Activated B cell treated with CpG ODN at 0.5 μM for 24 hours (primary cell): ENCODE measurements at places on chromosomes 11 and 22. TPM values are rescaled to one million over a fixed set of nuclear protein-coding genes. Genes with fewer than 3 reads are reported as not detected.

The OTOG gene
- total RNA-seq, result not detected in 2 replicates

The PGA3 gene
- total RNA-seq, result not detected in 2 replicates

The OR10G4 gene
- total RNA-seq, result not detected in 2 replicates

The HBG2 gene
- not detected in 2 replicates for total RNA-seq

The CATSPERZ gene
- total RNA-seq, result not detected in 2 replicates

The TSPAN32 gene
- 6.8 and 7.3 TPM in 2 replicates for total RNA-seq

The TAF10 gene
- 149 and 154 TPM in 2 replicates for total RNA-seq

The NRXN2 gene
- 0.54 and 0.73 TPM in 2 replicates for total RNA-seq

The VSIG2 gene
- total RNA-seq, result 0.20 TPM in 2 replicates

The ISX gene
- total RNA-seq, result not detected in 2 replicates

The PRRG4 gene
- 0.17 and 0.33 TPM in 2 replicates for total RNA-seq

The SFI1 gene
- 110 and 126 TPM in 2 replicates for total RNA-seq

The TRIM6 gene
- 0.22 and 0.44 TPM in 2 replicates for total RNA-seq

The RAC2 gene
- total RNA-seq, result 518 and 557 TPM in 2 replicates

The MS4A12 gene
- not detected in 2 replicates for total RNA-seq

The MPEG1 gene
- total RNA-seq, result 145 and 154 TPM in 2 replicates

The GPR83 gene
- total RNA-seq, result 0.16 and 0.17 TPM in 2 replicates

The HTR3B gene
- total RNA-seq, result 0.10 and 0.22 TPM in 2 replicates

The GAL3ST1 gene
- total RNA-seq, result 0.27 TPM in 1 of 2 replicates, not detected in the other

The ANO9 gene
- total RNA-seq, result 37.2 and 46.1 TPM in 2 replicates

The AGBL2 gene
- total RNA-seq, result 7.0 and 8.2 TPM in 2 replicates

The MRGPRF gene
- not detected in 2 replicates for total RNA-seq

The PLAAT5 gene
- not detected in 2 replicates for total RNA-seq

The C11orf21 gene
- total RNA-seq, result 5.2 and 8.8 TPM in 2 replicates

The ASPHD2 gene
- 15.5 TPM in 2 replicates for total RNA-seq

The ETS1 gene
- total RNA-seq, result 286 and 301 TPM in 2 replicates

The DKK3 gene
- total RNA-seq, result 0.12 TPM in 1 of 2 replicates, not detected in the other

The LINC01488 gene
- not detected in 2 replicates for total RNA-seq
